ENCODE measurements at places on chromosomes 7 and 10. TPM values are rescaled to one million over a fixed set of nuclear protein-coding genes. Genes with fewer than 3 reads are reported as not detected.

Gene FAM171A1
- 27.2 TPM for polyA plus RNA-seq

Gene CAMK2B
- 22.9 TPM for polyA plus RNA-seq

Gene FASTK
- 67.0 TPM for polyA plus RNA-seq

Gene HIBADH
- 24.9 TPM for polyA plus RNA-seq

Gene SRGN
- 23.1 TPM for polyA plus RNA-seq

Gene SEMA3E
- 1.6 TPM for polyA plus RNA-seq

Gene GRID1
- polyA plus RNA-seq = 3.8 TPM

Gene CCDC136
- polyA plus RNA-seq = 22.9 TPM

Gene OR6B1
- not detected for polyA plus RNA-seq

Gene CLDN4
- 0.49 TPM for polyA plus RNA-seq

Gene FRA10AC1
- polyA plus RNA-seq = 25.9 TPM

Gene LRRN3
- 7.0 TPM for polyA plus RNA-seq

Gene NEUROG3
- not detected for polyA plus RNA-seq

Gene KLF6
- 78.7 TPM for polyA plus RNA-seq

Gene NODAL
- polyA plus RNA-seq = 0.46 TPM
